ENCODE measurements at places on chromosomes 6 and 20. TPM values are rescaled to one million over a fixed set of nuclear protein-coding genes. Genes with fewer than 3 reads are reported as not detected.

AVP gene
- total RNA-seq, result not detected

BPIFB2 gene
- total RNA-seq, result not detected

DDX27 gene
- total RNA-seq, result 64.1 TPM

DNAH8 gene
- total RNA-seq, result not detected

PDYN gene
- total RNA-seq, result not detected

LST1 gene
- total RNA-seq, result 0.37 TPM

ARMH2 gene
- not detected for total RNA-seq

RIMS4 gene
- total RNA-seq, result 1.6 TPM

CCR6 gene
- total RNA-seq, result not detected

CDSN gene
- total RNA-seq, result not detected

AK9 gene
- total RNA-seq, result 1.5 TPM

ENPP5 gene
- total RNA-seq, result not detected

F13A1 gene
- not detected for total RNA-seq

TMEM74B gene
- 2.6 TPM for total RNA-seq
